ENCODE measurements at places on chromosomes 1 and 21. TPM values are rescaled to one million over a fixed set of nuclear protein-coding genes. Genes with fewer than 3 reads are reported as not detected.
A peak's percentile ranks its signal among the peaks of the same experiment; 100 is the strongest.

The SPOCD1 gene
- total RNA-seq: 0.21 TPM

The SPRR2E gene
- total RNA-seq: not detected

The NTMT2 gene
- total RNA-seq: not detected

The FCRL6 gene
- not detected for total RNA-seq

The AVPR1B gene
- not detected for total RNA-seq

The HMGCS2 gene
- not detected for total RNA-seq

The AADACL4 gene
- not detected for total RNA-seq

The ACTRT2 gene
- not detected for total RNA-seq

- DNase-seq: no peak
- peak overlapping the region; percentile 36 for H3K27ac ChIP-seq
- H3K4me3 ChIP-seq: no peak overlapping the region
- peaks cover 21% of the 10 kb centered on the region for H3K4me1 ChIP-seq
- H3K27me3 ChIP-seq: no peaks in the 10 kb centered on the region
Measured at GRCh38 chr21:25760061-25760460, 25.3 kb downstream of the GABPA start.

DNA sequence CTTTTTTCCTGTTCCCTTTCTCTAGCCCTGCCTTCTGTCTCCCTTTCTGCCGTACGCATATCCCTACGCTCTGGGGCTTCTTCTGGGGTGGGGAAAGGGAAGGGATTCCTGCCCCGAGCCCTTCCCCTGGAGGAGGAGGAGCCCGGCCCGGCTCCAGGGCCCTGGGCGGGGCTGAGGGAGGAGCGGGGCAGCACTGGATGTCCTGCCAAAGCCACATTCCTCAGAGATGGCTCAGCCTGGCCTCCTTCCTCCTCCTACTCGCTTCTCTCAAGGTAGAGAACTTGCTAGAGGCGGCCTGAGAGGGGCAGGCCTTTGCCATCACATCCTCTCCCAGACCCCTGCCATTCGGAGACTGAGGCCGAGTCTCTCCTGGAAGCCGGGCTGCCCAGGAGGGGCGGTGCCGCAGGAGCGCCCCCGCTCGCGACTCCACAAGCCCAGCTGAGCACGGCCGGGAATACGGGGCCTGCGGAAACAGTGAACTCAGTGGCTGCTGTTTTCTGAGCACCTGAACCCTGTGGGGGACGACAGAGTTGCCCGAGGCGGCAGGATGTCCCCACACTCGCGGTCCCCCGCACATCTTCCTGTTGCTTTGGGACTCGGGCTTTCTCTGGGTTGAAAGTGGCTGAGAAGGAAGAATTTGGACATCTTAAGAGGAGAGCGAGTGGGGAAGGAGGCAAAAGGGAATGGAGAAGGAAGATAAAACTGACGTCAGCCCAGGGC, 12.2 kb downstream of the ADAMTSL4 start:
- peaks cover 50% of the 10 kb centered on the region for H3K4me1 ChIP-seq
- H3K4me3 ChIP-seq: peak overlapping the region; percentile 99
- DNase-seq: peak; percentile 81

GRCh38 chr1:65264197-65264929, 45.0 kb upstream of the DNAJC6 start:
- H3K27ac ChIP-seq: no peak overlapping the region
- DNase-seq: peak; percentile 22
- H3K36me3 ChIP-seq: no peaks in the 10 kb centered on the region
- H3K27me3 ChIP-seq: peaks cover 16% of the 10 kb centered on the region
- H3K4me1 ChIP-seq: peaks cover 39% of the 10 kb centered on the region
- peak overlapping the region; percentile 35 for H3K4me3 ChIP-seq

GRCh38 chr1:153277852-153278251, 18.4 kb downstream of the LORICRIN start:
- peak; percentile 74 for DNase-seq
- H3K4me3 ChIP-seq: no peak overlapping the region
- H3K27ac ChIP-seq: no peak overlapping the region
- peaks cover 9% of the 10 kb centered on the region for H3K27me3 ChIP-seq

DNA sequence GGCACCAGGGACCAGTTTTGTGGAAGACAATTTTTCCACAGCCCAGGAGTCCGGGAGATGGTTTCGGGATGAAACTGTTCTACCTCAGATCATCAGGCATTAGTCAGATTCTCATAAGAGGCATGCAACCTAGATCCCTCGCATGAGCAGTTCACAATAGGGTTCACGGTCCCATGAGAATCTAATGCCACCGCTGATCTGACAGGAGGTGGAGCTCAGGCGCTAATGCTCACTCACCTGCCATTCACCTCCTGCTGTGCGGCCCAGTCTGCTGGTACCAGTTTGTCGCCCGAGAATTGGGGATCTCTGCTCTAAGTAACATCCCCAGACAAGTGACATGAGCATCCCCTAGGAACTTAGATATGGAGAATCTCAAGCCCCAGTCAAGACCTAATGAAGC, 180.7 kb downstream of the COQ8A start:
- H3K27me3 ChIP-seq: peaks cover 4% of the 10 kb centered on the region
- DNase-seq: no peak
- H3K4me1 ChIP-seq: no peaks in the 10 kb centered on the region
- no peak overlapping the region for H3K27ac ChIP-seq

- H3K27ac ChIP-seq: no peak overlapping the region
- no peak overlapping the region for H3K4me3 ChIP-seq
- peaks cover 29% of the 10 kb centered on the region for H3K36me3 ChIP-seq
- no peaks in the 10 kb centered on the region for H3K27me3 ChIP-seq
Measured at GRCh38 chr1:20753589-20753988, 21.1 kb upstream of the SH2D5 start.

DNA sequence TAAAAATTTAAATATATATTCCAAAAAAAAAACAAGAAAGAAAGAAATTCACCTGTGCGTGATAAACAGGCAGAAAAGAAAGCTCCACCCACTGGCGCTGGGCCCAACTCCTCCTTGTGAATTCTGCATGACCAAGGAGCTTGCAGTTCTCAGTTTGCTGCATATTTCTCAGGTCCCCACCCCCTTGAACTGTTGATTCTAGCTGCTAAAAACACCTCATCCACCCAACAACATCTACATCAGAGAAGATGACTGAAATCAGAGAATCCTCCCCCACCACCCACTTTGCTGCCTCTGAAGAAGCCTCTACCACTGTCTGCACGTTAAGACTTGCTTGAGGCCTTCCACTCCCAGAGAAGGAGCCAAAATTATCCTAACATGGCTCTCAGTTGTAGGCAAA, 104.8 kb downstream of the RGS2 start:
- H3K4me3 ChIP-seq: no peak overlapping the region
- no peaks in the 10 kb centered on the region for H3K4me1 ChIP-seq
- DNase-seq: no peak
- no peaks in the 10 kb centered on the region for H3K27me3 ChIP-seq
- H3K27ac ChIP-seq: no peak overlapping the region

GRCh38 chr1:96723377-96723776, 1.8 kb downstream of the PTBP2 start:
- H3K27me3 ChIP-seq: no peaks in the 10 kb centered on the region
- DNase-seq: no peak
- H3K36me3 ChIP-seq: peaks cover 39% of the 10 kb centered on the region
- peak overlapping the region; percentile 93 for H3K4me3 ChIP-seq
- peaks cover 39% of the 10 kb centered on the region for H3K4me1 ChIP-seq

- H3K27me3 ChIP-seq: peaks cover 82% of the 10 kb centered on the region
- H3K4me3 ChIP-seq: peak overlapping the region; percentile 70
- no peak overlapping the region for H3K27ac ChIP-seq
Measured at GRCh38 chr1:46488343-46489168, 1.1 kb upstream of the DMBX1 start.

- H3K27ac ChIP-seq: peak overlapping the region; percentile 89
- H3K4me3 ChIP-seq: peak overlapping the region; percentile 92
- DNase-seq: peak; percentile 67
- peaks cover 54% of the 10 kb centered on the region for H3K4me1 ChIP-seq
Measured at GRCh38 chr21:32770871-32771523, 558 bp downstream of the PAXBP1 start.

DNA sequence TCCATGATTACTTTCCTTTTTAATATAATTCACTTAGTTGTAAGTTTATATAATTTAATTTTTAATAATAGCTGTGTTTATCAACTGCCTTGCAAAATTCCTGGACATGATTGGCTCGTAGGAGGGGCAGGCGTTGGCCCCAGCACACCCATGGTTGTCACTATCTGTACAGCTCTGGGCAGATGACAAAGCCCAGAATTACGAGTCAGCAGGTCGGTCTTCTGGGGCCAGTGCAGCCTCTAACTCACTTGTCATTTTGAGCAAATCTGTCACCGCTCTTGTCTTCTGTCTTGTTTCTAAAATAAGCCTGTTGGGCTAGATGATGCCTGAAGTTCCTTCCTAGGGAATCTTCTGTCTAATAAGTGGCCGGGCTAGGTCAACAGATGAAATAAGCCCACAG, 21.4 kb upstream of the LRRC38 start:
- no peak overlapping the region for H3K4me3 ChIP-seq
- H3K36me3 ChIP-seq: no peaks in the 10 kb centered on the region
- no peak overlapping the region for H3K27ac ChIP-seq
- peaks cover 2% of the 10 kb centered on the region for H3K4me1 ChIP-seq

GRCh38 chr1:248421384-248421783, 18.5 kb downstream of the OR2T1 start:
- H3K27me3 ChIP-seq: no peaks in the 10 kb centered on the region
- peaks cover 6% of the 10 kb centered on the region for H3K36me3 ChIP-seq
- no peak overlapping the region for H3K27ac ChIP-seq
- H3K4me1 ChIP-seq: peaks cover 23% of the 10 kb centered on the region

DNA sequence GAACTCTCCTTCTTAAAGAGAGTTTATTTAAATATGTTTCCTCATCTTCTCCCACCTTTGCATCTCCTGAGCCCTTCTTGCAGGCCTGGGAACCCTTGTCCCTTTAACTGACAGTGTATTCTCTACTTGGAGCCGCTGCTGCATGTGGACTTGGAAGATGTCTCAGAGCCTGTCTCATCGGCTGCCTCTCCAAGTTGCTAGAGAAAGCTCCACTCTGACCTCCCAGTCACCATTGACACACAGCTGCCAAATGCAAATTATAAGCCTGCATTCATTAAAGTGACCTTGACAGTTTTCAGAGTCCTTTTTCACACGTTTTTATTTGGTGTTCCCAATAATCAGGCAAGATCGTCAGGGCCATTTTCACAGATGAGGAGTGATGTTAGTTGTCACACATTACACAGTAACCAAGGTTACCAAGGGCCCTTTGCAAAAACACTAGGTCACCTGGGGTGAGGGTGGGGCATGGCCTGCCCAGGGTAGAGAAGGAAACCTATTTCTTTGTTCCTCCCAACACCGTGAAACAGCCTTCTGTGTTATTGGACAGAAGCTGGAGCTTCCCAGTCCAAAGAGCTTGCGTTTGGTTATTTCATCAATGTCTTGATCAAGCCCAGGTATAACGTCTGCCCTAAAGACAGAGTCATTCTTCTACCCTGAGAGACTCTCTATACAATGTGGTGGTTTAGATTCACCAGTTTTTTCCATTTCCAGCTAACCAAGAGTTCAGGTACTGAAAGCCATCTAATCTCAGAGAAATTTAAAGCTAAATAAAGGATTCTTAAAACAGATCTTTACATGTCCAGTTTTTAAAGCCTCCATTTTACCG, 164.1 kb downstream of the GALNT2 start:
- H3K36me3 ChIP-seq: peaks cover 7% of the 10 kb centered on the region
- DNase-seq: no peak

DNA sequence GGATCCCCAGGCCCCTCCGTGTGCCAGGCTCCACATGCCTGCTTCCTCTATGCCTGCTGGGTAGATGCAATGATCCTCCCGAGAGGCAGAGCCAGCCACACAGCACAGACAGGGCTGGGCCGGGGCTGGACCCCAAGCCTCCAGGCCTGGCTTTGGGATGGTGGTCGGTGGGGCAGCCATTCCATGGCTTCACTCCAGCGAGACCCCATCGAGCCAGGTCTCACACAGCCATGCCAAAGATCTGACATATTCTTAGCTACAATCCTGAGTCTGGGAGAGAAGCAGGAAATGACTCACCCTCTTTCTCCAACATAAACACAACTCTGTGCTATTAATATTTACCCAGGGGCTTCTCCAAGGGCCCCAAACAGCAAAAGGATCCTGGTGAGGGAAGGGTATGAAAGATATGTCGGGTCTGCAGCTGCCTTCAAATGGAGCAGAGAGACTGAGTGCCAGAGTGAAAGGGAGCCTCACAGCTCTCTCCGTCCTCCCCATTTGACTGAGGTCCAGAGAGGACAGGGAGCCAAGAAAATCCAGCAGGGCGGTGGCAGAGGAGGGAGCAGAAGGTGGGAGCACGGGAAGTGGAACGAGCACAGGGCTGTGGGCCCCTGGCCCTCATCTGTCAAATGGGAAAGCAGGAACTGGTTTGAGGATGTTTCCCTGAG, 639.5 kb downstream of the MATN1 start:
- H3K4me3 ChIP-seq: no peak overlapping the region
- peaks cover 43% of the 10 kb centered on the region for H3K27me3 ChIP-seq
- no peak for DNase-seq
- no peak overlapping the region for H3K27ac ChIP-seq
